ENCODE measurements at places on chromosomes 16 and 17.

- no peak for DNase-seq
Measured at GRCh38 chr17:77273397-77274085, 132.8 kb downstream of the SEC14L1 start.

GRCh38 chr17:44022246-44022645 lies 7.5 kb upstream of the TMEM101 start:
- no peak for DNase-seq

GRCh38 chr16:79484237-79484636 lies 116.3 kb downstream of the MAF start:
- no peak for DNase-seq

DNA sequence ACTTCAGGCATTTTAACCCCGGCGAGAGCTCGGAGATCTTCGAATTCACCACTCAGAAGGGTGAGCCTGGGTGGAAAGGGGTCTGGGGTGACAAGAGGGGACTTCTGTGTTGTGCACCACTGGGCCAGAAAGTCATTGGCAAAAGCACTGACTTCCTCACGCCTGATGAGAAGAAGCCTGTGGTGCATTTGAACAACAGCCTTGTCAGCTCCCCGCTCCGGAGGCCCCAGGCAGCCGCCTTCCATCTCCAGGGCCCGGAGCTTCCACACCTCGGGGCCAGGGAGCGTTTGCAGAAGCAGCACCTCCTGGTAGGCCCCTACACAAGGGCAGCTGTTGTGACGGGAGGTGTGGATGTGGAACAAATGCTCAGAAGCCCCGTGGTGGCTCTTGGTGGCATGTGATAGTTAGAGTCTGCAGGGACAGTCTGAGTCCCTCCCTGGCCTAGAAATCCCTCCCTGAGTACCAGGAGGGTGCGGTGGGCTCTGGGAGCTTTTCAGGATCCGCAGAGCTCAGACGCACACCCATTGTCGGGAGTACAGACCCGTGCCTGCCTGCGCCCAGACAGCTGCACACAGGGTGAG lies 9.7 kb downstream of the CACNG1 start:
- no peak for DNase-seq

GRCh38 chr16:84369938-84370627 lies 1.7 kb downstream of the ATP2C2 start:
- peak; percentile 72 for DNase-seq

GRCh38 chr16:9527976-9528375 lies 436.5 kb downstream of the HAPSTR1 start:
- no peak for DNase-seq

GRCh38 chr17:70483624-70484023 lies 314.3 kb downstream of the KCNJ2 start:
- DNase-seq = no peak

GRCh38 chr16:88334778-88335720 lies 47.7 kb upstream of the ZNF469 start:
- DNase-seq = no peak

DNA sequence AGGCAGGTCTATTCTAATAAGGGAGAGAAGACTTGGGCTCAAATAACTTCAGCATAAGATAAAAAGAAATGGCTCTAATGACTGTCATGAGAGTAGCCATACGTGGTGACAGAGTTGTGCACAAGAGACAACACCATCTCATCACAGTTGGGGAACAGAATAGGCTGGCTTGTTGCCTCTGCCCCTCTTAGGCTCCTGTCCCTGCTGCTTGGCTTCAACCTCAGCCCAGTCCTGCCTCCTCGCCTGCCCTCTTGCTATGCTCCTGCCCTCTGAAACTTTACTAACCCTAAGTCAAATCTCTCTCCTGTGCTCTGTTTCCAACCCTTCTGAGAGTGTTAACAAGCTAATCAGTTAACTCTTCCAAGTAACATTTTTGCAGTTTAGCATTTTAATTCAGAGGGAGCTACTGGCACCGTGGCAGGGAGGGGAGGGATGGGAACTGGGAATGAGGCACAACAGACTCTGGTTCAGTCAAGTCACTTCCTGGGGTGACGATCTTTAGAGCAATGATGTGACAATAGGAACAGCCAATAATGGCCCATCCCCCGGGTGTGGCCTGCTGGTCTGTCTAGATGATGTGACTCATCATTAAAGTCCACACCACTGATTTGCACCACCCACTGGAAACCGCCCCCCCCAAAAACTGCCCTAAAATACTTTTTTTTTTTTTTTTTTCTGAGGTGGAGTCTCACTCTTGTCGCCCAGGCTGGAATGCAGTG lies 35.5 kb downstream of the DNAH17 start:
- peak; percentile 17 for DNase-seq

- no peak for DNase-seq
Measured at GRCh38 chr17:75707079-75707571, 14.1 kb upstream of the ITGB4 start.

GRCh38 chr16:8963010-8963820 lies 491 bp downstream of the USP7 start:
- DNase-seq = peak; percentile 47

DNA sequence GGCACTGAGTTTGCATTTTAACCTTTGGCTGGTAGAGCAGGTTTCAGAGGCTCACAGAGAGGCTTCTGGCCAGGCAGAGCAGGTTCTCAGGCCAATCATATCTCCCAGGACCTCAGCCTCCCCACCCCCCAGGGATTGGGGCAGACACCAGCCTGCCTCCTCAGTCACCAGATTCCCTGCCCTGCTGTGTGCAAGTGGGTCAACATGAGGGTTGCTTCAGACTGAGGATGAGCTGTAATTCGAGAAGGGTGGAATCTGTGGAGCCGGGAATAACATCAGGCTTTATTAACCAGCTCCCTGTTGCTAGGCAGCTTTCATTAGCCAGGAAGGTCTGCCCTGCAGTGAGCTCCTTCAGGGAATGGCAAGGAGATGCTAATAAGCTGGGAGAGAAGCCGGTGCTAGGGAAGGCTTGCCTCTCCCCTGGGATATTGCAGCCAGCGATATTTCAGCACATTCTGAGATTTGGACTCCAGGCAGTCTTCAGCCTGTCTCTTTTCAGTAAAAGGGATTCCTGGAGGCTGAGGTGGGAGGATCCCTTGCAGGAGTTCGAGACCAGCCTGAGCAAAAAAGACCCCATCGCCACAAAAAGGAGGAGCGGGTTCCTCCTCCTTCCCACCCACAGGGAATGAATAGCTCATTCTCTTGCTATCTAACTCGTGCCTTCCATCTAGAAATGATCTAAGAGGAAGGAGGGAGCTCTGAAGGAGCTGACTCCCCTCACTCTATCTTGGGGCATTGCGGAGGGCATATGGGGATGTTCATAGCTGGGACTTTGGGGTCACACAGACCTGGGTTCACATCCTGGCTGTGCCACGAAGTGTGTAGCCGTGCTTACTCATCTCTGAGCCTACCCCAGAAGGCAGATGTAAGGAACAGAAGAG lies 10.7 kb downstream of the SGSM2 start:
- DNase-seq = peak; percentile 93

GRCh38 chr16:50257876-50258275 lies 8.5 kb upstream of the ADCY7 start:
- DNase-seq = no peak

GRCh38 chr16:88773812-88774291 lies 11.2 kb downstream of the PIEZO1 start:
- DNase-seq = peak; percentile 8

GRCh38 chr16:29806641-29807425 lies 504 bp downstream of the MAZ start:
- DNase-seq = peak; percentile 99

- peak; percentile 98 for DNase-seq
Measured at GRCh38 chr16:3099732-3100499, 822 bp upstream of the ZSCAN10 start.

DNA sequence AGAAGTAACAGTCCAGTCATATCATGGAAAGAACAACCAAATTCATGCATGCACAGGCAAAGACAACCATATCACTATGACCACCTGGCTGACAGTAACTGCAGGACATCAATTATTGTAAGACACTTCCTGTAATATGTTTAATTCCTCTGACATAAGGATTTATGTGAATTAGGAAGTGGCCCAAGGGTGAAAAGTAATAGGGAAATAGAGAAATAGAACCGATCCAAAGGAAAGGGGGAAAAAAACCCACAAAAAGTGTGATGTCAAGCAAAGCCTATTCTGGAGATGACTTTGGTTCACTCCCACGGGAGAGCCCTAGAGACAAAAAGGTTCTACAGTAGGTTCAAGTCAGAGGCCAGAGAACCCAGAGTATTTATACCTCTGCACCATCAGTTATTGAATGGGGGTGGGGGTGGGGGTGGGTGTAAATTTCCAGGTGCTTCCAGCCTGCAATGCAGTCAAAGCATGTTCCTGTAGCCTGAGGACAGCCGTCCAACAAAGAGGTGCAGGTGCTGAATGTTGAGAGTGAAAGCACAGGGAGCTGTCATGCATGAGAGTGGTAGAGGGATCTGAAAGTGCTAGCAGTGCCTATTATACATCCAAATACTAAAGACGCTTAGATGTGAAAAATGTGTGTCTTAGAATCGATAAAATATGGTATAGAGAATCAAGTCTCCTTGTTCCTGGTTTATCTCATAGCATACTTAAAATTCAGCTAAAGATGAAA lies 95.6 kb upstream of the HLF start:
- DNase-seq = peak; percentile 8

GRCh38 chr16:1993731-1994131 lies 4.0 kb downstream of the SYNGR3 start:
- DNase-seq = no peak

DNA sequence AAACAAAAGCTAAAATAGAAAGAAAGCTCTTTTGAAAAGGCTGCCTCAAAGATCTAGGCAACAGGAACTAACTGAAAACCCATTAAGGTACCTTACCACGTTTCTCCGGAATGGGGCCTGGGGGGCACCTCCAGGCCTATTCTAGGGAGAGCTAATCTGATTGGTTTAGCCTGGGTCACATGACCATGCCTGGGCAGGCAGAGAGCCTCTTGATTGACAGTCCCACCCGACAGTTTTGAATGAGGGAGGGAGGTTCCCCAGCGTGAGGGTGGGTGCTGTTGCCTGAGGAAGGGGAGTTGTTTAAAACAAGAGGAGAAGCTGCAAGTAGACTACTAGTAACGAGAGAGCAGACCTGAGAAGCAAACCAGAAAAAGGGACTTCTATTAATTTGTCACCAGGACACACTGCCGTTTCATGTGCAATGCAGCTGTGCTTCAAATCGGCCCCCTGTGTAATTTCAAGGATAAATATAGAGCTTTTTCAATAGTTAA lies 143.4 kb upstream of the HS3ST2 start:
- DNase-seq = no peak

DNA sequence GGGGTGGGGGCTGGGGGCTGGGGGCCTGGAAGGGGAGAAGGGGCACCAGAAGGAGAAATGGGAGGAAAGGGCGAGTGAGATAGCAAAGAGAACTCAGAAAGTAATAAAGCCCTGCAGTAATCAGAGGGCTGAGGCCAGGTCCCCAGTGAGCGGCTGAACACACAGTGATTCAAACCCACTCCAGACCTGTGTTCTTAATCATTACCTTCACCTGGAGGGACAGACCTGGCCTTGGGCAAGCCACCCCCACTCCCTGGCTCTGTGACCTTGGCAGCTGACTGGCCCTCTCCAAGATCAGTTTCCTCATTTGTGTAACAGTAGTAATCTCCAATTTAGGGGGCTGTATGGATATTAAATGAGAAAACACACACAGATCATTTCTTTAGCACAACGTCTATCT lies 150.4 kb downstream of the WWOX start:
- DNase-seq = no peak

GRCh38 chr16:6835941-6836340 lies 496.7 kb upstream of the RBFOX1 start:
- no peak for DNase-seq

DNA sequence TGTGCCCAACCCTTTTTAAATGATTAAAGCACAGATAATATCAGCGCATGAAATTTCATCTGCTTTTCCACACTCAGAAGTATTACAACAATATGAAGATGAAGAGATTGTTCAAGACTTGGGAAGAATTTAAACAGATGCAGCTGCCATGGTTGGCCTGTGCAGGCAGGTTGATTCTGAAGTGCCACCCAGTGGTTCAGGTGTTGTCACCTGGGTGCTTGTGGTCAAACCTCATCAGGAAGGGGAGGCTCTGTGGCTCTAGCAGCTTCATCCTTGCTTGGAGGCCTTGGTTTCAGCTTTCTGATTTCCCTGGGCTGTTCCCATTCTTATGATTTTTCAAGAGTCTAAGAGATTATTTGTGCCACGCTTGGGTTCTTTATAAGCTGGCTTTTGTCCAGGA lies 22.2 kb upstream of the CLEC18C start:
- no peak for DNase-seq

- DNase-seq = no peak
Measured at GRCh38 chr17:72602517-72603419, 481.9 kb downstream of the SOX9 start.

DNA sequence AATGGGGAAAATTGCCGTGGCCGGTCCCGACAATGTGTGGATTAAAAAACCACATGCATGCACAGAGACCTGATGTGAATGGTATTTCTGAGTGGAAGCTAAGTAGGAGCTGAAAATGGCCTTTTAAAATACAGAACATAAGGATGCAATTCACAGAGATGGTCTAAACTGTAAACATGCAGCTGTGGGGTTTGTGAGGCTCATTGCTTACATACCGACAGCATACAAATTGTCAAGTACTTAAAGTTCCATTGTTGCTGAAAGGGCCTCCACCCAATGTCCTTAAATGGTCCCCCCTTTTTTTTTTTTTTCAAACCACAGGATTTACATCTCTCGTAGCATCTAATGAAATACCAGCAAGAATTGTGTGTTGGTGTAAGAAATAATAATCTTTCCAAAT lies 523.2 kb downstream of the MAF start:
- DNase-seq = no peak

- no peak for DNase-seq
Measured at GRCh38 chr16:26051063-26051462, 359.3 kb downstream of the HS3ST4 start.

DNA sequence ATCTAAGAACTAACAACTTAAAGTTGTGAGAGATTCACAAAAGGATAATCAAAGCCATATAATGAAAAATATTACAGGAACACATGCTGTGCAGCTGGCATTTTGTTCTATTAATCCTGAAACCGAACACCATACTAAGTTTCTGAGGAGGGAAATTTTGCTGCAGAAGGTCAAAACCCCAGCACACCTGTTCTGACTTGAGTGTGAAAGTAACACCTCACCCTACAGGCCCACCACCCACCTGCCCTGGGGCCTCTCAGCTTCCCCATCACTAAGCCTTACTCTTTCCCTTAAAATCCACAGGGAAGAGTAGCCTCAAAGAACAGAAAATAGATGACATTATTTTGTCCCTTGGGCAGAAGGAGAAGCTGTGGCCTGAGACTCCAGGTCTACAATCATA lies 44.8 kb downstream of the STAT5A start:
- no peak for DNase-seq

- DNase-seq = no peak
Measured at GRCh38 chr16:80330150-80330549, 210.6 kb upstream of the DYNLRB2 start.

Measured in NCI-H146 (cell line).